Hematopoietic multipotent progenitor cell (in vitro differentiated cells): ENCODE measurements at places on chromosomes 7 and 10.

GRCh38 chr7:101506531-101506930, 122.6 kb downstream of the MYL10 start:
- DNase-seq, result no peak

- no peak for DNase-seq
Observed at GRCh38 chr7:140596519-140597427, 43.8 kb downstream of the DENND2A start.

GRCh38 chr10:116371737-116372136, 47.5 kb downstream of the CCDC172 start:
- no peak for DNase-seq

DNA sequence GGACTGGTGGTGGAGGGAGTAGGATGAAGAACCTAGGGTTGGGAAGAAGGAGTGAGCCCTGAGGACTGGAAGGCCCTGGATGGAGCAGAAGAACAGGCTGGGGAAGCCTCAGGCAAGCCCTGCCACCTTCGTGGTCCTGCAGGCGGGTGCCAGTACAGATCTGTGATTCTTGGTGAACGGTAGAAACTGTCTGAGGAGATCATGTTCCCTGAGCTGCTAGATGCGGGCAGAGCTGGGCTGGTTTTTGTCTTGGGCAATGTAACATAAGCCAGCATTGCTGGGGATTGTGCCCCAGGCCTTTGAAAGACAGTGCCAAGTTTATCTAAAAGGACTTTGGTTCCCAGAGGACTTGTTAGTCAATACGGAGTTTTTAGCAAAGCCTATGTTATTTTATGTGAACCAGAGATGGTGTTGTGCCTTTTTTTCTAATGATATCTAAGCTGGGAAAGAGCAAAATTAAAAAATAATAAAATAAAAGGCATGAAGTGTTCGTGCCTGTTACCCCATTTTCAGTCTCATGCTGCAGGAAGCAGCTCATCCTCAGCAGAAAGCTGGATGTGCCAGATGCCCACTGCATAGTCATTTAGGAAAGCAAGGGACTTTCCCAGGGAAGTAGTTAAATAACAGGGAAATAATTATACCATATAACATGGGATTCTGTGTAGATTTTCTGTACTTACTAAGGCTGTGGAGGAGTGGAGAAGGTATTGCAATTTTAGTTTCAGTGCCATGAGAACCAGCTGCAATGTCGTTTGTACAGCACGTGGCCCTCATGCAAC, 24.4 kb upstream of the FIGNL1 start:
- DNase-seq, result no peak

- DNase-seq, result no peak
Observed at GRCh38 chr7:75711656-75712514, 26.9 kb downstream of the HIP1 start.

DNA sequence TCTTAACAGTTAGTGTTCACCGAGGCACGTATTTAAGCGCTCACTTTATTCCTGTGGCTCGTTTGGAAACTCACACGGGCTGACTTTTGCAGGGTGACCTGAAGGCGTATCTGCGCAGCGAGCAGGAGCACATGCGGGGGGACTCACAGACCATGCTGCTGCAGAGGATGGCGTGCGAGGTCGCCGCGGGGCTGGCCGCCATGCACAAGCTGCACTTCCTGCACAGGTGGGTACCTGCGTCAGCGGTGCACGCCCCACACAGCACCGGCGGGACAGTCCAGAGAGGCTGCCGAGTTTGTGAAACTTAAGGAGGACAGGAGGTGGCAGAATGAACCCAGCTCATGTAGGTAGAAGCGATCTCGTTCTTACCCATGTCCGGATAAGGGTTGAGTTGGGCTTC, 39.8 kb upstream of the BHLHA15 start:
- no peak for DNase-seq

DNA sequence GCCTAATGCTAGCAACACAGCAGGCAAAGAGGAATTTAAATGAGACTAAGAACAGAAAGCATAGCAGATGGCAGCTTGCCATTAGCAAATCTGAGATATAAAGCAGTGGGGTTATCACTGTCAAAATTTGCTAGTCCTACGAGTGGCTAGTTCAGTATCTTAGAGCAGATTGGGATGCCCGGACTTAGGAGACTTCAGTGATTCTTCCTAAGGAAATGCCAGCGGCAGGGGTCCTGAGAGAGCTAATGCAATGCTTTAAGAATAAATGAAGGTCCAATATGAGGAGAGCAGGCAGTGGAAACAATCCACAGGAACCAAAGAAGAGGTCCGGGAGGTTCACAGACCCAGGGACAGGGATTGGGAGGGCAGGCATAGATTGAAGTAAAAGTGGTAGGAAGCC, 169.3 kb upstream of the NPSR1 start:
- no peak for DNase-seq

DNA sequence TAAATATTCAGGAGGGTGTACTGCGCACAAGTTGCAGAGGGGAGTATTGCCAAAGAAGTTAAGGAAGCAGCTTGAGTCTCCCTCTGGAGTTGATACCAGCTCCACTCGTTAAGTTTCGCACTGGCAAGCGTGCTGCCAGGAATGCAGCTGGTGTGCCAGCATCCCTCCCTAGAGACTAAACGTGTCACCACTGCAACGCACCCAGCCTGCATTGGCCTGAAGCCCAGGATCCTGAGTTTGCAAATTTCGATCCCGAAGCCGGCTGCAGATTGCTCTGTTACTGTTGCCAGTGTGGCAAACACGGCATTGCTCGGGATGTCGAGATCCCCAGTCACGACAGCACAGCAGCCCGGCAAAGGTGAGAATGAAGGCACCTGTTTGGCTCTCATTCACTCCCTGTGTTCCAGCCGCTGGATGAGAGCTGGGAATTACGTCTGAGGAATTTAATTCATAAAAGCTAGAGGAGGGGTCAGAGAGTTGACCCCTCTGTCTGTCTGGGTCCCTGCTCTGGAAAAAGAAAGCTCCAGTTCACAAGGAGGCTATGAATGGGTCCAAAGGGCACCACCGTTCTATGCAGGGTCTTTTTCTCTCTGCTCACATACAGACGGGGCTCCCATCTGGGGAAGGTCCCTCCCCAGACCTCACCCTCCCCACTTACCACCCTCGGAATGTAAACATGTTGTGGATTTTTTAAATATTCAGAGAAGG, 61.0 kb downstream of the NRP1 start:
- DNase-seq, result peak; percentile 29

- DNase-seq, result no peak
Observed at GRCh38 chr7:159103382-159104187, 41.1 kb downstream of the VIPR2 start.

GRCh38 chr7:132526111-132526740, 50.0 kb downstream of the PLXNA4 start:
- DNase-seq, result no peak

DNA sequence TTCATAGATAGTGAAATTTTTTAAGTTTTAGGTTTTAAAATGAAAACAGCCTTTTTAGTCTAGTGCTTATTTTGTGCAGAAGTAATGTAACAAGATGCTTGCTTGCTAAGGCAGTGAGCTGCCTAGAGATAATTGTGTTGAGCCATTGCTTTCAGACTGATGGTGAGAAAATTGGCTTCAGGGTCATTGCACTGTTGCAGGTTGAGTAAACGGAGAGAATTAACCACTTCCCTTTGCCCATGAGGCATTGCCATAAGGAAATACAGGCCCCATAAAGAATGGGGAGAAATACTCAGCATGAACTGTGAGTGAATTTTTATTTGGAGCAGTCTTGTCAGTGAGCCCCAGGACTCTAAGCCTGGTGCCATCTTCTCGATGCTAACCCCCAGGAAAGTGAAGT, 140.5 kb downstream of the LRRC4 start:
- no peak for DNase-seq

DNA sequence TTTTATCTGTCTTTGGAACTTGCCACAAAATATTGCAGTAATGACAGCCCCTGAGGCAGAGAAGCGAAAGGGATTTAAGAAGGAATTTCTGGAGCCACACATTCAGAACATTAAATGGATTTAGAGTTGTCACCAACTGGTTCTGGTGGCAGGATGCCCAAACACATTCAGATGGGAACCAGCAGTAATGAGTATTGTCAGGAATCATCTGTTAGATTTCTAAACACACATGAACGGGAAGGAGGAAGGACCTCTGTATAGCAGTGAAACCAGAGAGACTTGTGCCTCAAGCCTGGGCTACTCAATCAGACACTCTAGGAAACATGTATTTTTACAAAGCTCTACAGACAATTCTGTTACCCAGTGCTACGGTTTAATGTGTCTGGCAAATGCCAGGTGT, 103.8 kb upstream of the CCNY start:
- DNase-seq, result no peak

DNA sequence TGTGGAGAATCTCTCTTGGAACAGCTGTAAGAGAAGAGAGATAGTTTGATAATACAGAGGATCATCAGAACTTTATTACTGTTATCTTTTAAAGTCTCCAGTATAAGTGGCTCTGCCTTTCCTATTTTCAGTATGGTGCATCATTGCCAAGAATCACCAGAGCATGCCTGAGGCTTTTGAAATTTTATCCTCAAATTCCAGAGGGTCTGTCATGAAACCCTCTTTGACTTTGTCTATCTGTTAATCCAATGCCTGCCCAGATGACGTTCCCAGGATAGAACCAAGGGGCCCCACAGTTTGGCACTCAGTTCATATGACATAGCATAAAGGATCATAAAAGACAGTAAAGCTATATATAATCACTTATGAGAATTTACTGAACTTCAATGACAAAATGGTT, 35.3 kb upstream of the SEMA3C start:
- DNase-seq, result no peak

DNA sequence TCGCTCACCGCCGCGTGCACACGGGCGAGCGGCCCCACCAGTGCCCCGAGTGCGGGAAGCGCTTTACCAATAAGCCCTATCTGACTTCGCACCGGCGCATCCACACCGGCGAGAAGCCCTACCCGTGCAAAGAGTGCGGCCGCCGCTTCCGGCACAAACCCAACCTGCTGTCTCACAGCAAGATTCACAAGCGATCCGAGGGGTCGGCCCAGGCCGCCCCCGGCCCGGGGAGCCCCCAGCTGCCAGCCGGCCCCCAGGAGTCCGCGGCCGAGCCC, 3.3 kb downstream of the REPIN1 start:
- DNase-seq, result no peak

GRCh38 chr10:72089618-72090017, 1.3 kb upstream of the SPOCK2 start:
- DNase-seq, result no peak

GRCh38 chr10:32141018-32141807, 85.0 kb upstream of the KIF5B start:
- DNase-seq, result no peak

- no peak for DNase-seq
Observed at GRCh38 chr10:97013983-97014382, 171.8 kb downstream of the SLIT1 start.

DNA sequence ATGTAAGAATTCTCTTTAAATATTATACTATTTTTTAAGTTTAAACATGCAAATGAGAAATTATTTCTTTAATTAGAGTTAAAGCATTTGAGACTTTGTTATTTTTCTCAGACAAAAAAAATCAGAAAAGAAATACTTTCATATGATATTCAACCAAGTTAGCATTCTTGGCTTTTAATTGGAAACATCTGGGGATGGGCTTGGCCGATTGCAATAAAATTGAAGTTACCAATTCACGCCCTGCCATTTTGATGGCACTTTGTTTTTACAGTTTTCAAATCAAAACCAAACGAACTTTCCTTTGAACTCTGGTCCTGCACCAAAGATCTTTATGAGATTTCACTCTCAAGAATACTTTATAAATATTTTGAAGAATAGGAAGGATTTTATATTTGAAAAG, 127.7 kb downstream of the ATE1 start:
- DNase-seq, result no peak

DNA sequence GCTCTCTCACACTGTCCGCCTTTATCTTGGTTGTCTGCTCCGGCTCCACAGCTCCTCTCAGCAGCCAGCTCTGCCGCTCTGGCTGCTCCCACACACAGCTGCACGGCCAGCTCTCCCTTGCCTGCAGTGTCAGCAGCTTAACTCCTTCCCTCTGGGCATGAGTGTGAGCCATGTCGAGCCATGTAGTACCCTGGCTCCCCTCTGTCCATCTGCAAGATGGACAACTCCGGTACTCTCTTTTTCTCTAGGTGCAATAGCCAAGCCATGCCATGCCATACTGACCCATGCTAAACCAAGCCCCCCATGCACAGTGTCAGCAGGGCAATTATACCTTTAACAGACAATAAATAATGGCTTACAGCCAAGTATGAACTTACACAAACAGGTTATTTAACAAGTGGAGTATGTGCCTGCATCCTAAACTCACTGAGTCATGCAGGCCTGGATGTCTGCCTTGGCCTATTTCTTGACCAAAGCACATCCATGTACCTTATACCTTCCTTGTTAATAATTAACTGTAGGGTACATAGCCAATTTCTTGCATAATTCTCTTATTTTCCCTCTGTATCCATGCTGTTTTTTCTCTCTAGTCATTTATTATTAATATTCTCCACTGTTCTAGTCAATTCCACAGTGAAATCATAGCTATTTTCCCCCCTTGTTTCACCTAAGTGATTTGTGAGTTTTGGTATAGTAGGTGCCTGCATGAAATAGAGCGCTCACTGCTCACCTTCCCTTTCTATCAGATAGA, 170.9 kb downstream of the CDK14 start:
- no peak for DNase-seq

DNA sequence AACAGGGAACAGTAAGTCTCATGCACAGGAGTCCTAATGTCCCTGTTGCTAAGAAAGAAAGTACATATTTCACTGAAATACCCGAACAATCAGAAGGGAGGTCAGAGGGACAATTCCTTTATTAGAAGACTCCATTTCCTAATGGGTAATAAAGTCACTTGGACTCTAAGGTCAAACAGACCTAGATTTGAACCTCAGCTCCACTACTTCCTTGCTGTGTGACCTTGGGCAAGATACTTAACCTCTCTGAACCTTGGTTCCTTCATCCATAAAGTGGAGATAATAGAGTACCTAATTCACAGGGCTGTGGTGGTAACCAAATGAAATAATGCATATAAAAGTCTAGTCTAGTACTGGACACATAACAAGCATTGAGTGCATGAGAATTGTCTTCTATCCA, 29.2 kb upstream of the HABP2 start:
- DNase-seq, result no peak

- no peak for DNase-seq
Observed at GRCh38 chr10:44312401-44312800, 72.5 kb downstream of the CXCL12 start.

DNA sequence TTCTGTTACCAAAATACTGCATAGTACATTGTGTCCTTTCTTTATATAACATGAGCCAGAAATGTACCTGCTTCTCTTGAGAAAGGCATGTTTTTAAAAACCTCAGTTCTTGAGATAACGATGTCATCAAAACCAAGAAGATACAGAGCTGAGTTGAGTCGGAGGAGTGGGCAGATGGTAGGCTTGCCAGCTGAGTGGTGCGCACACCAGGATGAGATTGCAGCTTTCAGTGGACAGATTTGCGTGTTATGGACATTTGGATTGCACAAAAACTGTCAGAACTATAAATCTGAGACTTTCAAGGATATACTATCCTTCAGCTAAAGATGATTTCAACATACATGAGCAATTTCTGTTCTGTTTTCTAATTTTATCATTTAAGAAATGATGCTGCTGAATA, 25.0 kb downstream of the PRKAR2B start:
- no peak for DNase-seq
